ENCODE measurements at places on chromosomes 2 and 18.

DNA sequence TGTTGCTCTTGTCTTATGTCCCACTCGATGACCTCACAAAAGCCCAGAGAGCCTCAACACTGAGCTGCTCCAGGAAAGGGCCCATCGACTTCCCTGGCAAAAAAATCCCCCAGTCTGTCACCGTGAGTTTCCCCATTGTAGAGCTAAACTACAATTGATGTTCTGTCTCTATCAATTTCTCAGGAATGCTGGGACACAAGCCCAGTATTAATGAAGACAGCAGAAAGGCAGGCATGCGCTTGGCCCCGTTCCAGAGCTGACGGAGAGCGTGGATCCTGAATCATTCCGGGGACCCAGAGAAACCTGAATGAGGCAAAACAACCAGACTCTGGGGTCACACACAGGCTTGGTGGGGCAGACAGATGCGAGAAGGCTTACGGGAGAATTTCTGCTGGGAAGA, 146.9 kb downstream of the TTC32 start:
- DNase-seq = no peak

DNA sequence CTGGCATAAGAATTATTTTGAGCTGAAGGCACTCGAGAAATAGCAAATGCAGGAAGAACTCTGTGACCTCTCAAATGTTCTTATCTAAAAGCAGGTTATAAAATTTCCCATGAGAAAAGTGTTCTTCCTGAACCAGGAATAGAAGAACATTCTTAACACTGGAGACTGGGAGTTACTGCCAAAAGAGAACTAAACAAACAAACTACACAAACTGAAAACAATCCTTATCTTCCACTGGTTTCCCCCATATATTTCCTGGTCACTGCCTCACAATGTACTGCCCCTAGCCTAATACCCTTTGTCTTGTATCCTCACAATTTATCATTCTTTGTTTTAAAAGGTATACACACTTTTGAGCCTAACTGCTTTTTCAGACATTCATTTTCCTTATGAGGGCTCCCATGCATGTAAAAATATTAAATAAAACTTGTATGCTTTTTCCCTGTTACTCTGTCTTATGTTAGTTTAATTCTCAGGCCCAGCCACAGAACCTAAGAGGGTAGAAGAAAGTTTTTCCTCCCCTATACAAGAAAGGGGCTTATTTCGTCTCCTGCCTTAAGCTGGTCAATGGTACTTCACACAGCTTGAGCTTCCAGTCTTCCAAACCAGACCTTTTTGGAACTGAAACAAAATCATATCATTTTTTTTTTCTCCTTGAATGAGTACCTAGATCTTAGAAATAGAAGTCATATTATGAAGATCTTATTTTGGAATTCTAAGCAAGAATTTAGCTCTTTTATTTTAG, 110.6 kb downstream of the MSTN start:
- no peak for DNase-seq

GRCh38 chr18:76373297-76373696, 121.7 kb downstream of the ZNF516 start:
- no peak for DNase-seq

- DNase-seq = peak; percentile 54
These were observed 51.3 kb upstream of the CAB39 start for GRCh38 chr2:230661072-230661957.

GRCh38 chr2:15107137-15107536, 454.0 kb downstream of the NBAS start:
- no peak for DNase-seq

DNA sequence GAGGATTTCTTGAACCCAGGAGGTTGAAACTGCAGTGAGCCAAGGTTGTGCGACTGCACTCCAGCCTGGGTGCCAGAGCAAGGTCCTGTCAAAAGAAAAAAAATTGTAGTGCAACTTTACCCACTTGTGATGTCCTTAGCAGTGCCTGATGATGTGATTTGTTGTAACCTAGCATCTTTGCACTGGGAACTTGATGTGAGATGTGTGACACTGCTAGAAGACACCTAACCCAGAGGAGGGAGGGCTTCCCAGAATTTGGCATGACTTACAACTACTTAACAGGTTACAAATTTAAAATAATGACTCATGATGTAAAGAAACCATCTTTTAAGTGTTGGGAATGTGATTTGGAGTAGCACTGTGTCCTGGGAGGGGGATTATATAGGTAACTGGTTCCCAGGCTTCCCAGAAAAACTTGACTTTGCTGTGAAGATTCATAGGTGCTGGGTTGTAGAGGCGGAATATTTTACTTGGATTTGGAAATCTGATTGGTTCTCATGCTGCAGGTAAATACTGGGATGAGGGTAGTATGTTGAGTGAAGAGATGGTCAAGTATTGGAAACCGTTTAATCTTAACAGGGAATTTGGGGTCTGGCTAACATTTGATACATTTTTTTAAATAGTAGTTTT, 3.7 kb downstream of the EEF1B2 start:
- no peak for DNase-seq

DNA sequence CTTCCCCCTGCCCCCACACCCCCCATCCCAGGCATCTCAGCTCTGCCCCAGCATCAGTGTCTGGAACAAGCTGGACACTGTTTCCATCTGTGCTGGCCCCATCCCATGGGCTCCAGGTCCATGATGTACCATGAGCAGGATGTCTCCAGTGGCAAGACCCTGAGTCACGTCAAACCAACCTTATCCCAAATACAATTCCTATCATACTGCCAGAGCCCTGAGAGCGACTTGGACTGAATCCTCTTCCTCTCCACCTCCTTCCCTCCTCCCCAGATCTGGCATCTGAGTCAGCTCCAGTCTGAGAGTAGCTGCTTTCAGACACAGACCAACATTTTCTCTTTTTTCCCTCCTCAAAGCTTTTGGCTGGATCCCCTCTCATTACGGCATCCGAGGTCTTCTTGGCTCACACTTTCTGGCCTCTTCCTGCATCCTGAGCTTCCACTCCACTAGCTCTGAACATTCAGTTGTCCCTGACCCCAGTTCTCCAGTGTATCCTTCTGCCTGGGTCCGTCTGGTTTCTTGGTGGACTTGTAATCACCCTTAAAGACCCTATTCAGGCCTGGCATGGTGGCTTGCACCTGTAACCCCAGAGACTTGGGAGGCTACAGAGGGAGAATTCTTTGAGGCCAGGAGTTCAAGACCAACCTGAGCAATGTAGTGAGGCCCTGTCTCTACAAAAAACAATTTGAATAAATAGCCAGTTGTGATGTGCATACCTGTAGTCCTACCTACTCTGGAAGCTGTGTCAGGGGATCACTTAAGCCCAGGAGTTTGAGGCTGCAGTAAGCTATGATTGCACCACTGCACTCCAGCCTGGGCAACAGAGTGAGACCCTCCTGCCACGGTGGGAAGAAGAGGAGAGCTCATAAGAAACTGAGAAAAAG, 68.3 kb downstream of the ACKR3 start:
- DNase-seq = no peak

GRCh38 chr2:240124651-240125030, 11.5 kb downstream of the COPS9 start:
- DNase-seq = no peak

GRCh38 chr2:239378021-239378917, 22.6 kb downstream of the HDAC4 start:
- no peak for DNase-seq

- peak; percentile 18 for DNase-seq
These were observed 74.0 kb downstream of the NAB1 start for GRCh38 chr2:190722835-190723234.

- no peak for DNase-seq
These were observed 62.2 kb downstream of the RPL37A start for GRCh38 chr2:216560838-216561270.

DNA sequence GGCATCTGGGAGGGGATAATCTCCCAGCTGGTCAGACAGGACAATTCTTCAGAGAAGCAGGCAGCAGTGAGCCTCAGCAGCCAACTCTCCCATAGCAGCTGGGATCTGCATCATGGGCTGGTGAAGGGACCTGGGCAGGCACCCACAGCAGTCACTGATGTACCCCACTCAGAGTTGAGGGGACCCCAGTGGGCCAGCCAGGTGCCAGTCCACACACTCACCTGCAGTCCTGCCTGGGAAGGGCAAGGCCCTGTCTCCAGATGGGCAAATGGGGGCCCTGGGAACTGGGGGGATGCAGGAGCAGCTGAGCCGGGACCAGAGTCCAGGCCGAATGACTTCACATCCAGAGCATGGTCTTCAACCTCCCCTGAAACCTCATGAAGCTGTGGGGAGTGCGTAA, 170.4 kb downstream of the ZFP36L2 start:
- no peak for DNase-seq

DNA sequence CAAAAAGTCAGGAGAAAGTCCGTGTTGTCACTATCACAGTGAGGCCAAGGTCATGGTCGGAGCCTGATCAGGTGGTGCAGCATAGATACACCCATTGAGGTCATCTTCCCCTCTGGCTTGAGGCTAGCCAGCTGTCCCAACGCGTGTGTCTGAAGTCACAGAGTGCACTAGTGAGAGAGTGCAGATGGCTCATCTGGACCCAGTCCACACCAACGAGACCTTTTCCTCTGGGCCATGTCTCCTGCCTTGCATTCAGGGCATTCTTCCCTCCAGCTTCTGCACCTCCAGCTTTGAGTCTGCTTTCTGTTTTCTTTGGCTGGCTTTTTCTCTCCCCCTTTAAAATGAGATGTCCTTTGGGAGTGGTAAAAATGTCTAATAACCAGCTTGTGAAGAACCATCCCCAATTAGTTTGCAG, 146.9 kb downstream of the TDRD15 start:
- DNase-seq = no peak

DNA sequence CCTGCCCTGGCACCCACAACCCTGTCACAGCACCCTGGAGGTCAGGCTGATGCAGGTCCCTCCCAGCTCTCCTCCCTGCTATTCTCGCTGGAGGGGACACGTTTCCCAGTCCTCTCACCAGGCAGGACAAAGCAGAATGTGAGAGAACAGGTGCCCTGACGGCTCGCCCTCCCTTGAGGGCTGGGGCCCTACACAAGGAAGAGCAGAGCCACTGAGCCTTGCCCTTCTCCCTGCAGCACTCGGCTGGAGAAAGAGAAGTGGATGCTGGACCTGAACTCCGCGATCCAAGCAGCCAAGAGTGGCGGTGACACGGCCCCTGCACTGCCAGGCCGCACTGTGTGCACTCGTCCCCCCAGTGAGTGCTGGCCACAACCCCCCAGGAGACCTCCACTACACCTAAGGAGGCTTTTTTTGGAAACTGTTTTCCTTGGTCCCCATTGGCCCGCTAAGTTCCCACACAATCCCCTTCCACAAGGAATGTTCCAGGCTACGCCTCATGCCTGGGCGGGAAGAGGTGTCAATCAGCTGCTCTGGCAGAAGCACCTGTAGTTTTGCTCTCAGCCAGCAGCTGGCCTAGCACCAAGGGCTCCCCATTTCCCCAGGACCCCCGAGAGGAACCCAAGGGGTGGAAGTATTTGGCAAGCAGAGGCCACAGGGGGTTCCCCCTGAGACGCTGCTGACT, 17.4 kb downstream of the STK25 start:
- DNase-seq = no peak

DNA sequence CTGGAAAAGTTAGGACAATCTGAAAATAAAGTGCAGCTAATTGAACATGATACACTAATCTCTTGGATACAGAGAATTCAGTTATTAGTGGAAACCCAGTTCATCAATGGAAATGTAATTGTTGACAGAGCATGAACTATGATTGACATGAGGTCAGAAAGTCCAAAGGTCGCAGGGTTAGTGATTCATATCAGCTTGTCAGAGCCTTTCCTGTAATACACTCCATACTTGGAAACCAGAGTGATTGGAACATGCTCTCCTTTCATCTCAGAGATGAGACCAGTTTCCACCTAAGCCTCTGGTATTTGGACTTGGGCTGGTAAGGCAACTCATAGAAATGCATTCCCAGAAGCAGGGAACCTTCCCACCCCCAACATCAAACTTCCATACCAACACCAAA, 8.5 kb upstream of the NCKAP5 start:
- DNase-seq = no peak

- no peak for DNase-seq
These were observed 58.7 kb upstream of the SH3RF3 start for GRCh38 chr2:109070290-109070689.

- no peak for DNase-seq
These were observed 29.8 kb downstream of the LRP1B start for GRCh38 chr2:142100970-142101369.

- no peak for DNase-seq
These were observed at the start of gene TOGARAM2 for GRCh38 chr2:28981016-28981441. Gene TOGARAM2, plus strand, starts transcription at chr2:28981298. Its CDS starts 13,537 bp downstream, at chr2:28994835.

DNA sequence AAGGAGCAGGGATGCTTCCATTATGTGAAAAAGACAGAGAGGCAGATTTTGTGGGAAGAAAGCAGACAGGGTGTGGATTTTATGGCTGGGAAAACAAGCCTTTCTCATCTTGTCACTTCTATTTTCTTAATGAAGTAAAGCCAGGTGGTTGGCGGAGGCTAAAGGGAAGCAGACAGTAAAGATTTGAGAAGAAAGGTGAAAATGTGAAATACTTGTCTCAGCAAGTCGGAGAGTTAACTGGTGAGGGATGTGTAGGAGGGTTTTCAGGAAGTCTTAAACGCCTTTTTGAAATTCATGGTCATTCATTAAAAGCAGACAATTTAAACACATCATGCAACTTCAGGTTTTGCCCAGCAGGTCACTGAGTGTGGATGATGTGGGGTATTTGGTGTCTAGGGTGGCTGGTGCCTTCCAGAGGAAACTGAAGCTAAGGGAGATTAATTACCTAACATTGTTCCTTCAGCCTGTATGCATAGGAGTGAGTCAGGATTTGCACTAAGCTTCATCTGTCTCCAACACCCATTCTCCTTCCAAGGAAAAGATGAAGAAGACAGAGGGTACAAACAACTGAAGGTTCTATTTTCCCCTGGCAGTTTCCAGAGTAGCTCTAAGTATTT, 20.7 kb downstream of the SLC14A2 start:
- no peak for DNase-seq

DNA sequence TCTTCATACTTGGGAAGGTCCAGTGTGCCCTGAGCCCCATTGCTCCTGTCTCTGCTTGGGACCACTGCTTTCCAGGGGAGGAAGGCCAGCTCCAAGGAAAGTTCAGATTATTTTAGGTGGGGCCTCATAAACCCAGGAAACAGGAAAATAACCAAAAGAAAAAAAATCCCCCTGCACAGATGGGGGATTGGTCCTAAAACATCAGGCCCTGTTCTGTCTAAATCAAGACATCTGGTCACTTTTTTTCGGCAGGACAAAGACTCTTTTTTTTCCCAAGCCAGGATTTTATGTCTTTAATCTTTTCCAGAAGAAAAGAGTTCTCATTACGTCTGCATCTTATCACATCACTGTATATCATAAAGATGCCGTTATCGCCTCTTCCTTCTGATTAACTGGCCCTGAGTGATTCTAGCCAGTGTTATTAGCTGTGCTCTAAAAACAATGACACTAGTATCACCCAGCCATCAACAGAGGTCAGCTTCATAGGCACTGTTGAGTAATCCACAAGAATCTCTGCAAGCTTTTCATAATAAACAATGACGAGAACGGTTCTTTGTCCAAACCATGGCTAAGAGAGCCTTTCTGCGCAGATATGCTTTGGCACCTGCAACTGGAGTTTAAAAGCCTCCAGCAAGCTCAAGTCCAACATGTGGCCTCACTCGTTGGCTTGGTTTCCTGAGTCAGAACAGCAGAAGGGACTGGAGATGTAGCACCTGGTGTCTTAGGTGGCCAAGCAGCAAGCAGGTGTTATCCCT, 138.2 kb downstream of the VAPA start:
- no peak for DNase-seq
